Midbrain (tissue), 1 donor: ENCODE measurements at places on chromosomes 12 and 14.

DNA sequence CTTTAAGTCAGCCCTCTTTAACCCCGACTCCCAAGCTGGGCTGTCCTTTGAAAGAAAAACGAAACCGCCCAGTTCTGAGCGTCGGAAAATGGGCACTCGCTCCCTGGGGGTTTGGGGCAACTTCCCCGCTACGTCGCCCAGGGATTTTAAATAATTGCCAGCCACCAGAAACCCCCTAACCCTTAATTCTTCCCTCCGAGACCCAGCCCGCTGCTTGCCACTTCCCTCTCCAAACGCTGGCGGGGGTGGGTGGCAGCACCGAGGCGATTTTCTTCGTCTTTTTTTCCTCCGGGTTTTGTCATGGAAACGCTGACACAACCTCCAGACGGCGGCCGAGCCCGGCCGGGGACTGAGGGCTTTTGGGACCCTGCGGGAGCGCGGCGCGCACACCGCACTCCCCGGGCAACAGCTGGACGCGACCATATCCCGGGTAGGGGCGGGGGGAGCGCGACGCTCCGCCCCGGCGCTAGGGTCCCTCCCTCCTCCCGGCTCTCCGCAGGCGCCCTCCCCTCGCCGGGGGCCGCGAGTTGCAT lies at the start of gene CHST11:
TSS of gene CHST11 (plus strand) at position 532 of the 533 bp plus-strand sequence.
- DNase-seq, result peak; percentile 90

GRCh38 chr14:41785696-41786095 lies 179.0 kb downstream of the LRFN5 start:
- DNase-seq, result no peak

DNA sequence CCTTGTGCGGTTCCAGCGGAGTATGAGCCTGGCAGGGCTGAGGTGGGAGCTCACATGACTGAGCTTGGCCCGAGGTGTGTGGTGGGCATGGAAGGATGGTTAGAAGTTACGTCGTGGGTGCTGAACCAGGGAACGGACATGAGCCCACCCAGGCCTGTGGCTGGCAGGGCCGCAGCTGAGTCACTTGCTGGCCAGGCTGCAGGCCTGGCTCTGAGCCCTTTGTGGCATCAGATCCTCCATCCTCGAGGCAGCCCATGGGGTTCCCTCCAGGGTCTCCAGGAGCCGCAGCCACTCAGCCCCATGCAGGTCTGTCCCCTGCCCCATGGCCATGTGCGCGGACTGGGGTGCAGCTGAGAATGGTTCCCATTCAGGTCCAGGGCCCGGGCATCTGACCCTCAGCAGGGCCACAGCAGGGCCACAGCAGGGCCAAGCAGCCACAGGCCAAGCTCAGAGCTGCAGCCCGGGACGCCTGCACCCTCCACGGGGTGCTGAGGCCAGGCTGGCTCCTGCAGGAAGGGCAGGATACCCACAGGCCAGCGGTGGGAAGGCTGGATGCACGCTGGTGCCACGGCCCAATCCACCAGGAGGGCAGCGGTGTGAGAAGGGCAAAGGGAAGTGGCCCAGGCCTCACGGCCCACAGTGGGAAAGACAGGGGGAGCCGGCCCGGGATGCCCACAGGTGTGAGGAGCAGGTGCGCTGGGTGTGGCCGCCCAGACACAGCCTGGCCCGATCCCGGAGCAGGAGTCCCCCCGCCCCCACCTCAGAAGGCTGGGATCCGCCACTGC lies 26.3 kb upstream of the ULK1 start:
- DNase-seq, result peak; percentile 1

- DNase-seq, result no peak
Observed at GRCh38 chr12:91100906-91101305, 10.4 kb downstream of the LUM start.

- peak; percentile 12 for DNase-seq
Observed at GRCh38 chr12:26845057-26845666, 12.2 kb upstream of the ITPR2 start.

DNA sequence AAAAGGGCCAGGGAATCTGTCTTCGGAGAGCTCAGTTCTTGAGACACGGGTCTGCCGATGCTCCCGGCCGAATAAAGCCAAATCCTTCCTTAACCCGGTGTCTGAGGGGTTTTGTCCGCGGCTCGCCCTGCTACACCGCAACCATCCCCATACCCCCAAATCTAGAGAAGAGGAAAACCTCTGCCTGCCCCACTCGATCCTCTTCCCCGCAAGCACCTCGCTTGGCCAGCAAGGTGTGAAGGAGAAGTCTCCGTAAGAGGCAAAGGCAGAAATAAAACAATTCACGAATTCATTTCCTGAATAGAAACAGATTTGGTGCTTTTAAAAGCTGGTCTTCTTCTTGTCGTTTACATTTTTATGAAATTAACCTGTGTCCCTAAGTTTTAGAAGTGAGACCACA lies 67.3 kb upstream of the GALNT9 start:
- no peak for DNase-seq

GRCh38 chr12:98355322-98355721 lies 160.1 kb upstream of the TMPO start:
- DNase-seq, result no peak

- no peak for DNase-seq
Observed at GRCh38 chr14:81471062-81471461, 62.6 kb downstream of the SEL1L start.

DNA sequence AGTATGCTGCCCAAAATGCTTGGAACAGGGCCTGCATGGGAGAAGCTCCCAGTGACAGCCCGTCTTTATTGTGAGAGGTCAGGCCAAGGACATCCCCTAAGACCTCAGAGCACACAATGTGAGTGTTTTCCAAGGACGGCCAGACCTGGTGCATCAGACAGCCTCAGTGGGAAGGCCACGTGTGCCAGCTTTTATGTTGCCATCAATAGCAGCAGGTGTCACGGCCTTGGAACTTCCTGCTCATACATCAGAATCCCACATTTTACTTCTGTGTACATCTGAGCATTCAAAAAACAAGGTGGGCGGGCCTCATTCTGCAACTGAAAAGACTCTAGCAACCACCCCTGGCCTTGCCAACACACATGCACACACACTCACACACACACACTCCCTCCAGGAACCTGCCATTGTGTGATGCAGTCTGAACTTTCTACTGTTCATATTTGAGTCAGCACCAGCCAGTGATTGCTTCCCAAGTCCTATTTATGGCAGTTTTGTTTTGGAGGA lies 753.1 kb upstream of the TBX3 start:
- no peak for DNase-seq

GRCh38 chr12:6213969-6214368 lies 13.8 kb downstream of the CD9 start:
- DNase-seq, result no peak

- DNase-seq, result no peak
Observed at GRCh38 chr12:49533331-49533730, 5.5 kb upstream of the KCNH3 start.

DNA sequence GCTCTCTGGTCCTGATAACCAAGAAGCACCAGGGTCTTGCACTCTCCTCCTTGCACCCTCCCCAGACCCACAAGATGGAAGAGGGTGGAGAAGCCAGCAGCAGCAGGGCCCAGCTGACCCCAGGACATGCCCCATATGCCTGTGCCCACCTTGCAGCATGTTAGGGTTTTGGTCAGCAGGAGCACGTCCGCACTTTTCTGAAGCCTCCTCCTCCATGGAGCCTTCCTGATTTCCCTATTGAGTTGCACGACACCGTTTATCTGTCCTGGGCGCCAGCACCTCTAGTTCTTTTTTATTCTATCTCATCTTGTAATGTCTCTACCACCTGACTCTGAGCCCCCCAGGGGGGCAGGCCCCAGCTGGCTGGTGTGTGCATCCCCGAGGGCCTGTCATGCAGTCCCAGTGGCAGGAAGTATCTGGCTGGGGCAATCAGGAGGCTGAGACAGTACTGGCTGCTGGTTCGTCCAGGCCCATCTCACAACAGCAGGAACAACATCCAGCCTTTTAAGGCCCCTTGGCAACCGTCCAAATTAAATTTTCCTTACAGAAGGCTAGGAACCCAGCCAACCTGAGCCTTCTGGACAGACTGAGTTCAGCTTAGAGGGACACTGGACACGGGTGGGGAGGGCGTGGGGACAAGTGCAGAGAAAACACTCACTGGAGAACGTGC lies 39.6 kb downstream of the CCDC85C start:
- DNase-seq, result peak; percentile 72

- DNase-seq, result peak; percentile 85
Observed at GRCh38 chr14:88189417-88190191, 133.5 kb downstream of the KCNK10 start.

DNA sequence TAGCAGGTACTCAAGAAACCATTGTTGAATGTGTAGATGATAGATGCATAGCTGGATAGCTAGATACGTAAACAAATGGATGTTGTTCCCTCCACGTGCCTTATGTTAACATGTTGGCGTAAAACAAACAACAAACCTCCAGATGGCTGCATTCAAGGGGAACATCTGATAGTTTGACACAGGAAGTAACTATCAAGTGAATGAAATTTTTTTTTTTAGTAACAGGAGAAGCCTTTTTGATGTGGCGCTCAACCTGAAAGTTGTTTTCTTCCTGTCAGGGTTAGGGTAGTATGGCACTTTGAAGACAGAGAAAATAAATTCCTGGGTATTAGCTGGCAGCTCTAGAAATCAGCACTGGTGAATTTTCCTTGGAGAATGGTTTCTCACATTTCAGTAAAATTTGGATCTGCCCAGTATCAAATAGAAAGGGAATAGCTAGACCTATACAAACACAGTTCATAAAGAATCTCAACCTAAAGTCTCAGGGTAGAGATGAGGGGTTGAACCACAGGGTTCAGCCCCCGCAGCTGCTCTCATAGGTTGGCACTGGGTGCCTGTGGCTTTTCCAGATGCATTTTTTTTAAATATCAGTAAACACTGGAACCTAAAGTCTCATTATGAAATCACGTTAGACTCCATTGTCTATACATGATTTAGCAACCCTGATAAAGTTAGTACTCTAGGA lies 18.8 kb upstream of the RAP1B start:
- no peak for DNase-seq

- no peak for DNase-seq
Observed at GRCh38 chr12:77745624-77746023, 85.1 kb upstream of the NAV3 start.

- DNase-seq, result no peak
Observed at GRCh38 chr14:105473033-105473676, 1.5 kb upstream of the CRIP2 start.

- DNase-seq, result no peak
Observed at GRCh38 chr12:27845187-27845586, 65.2 kb upstream of the MANSC4 start.

- DNase-seq, result no peak
Observed at GRCh38 chr12:107600581-107601144, 84.9 kb upstream of the PWP1 start.

DNA sequence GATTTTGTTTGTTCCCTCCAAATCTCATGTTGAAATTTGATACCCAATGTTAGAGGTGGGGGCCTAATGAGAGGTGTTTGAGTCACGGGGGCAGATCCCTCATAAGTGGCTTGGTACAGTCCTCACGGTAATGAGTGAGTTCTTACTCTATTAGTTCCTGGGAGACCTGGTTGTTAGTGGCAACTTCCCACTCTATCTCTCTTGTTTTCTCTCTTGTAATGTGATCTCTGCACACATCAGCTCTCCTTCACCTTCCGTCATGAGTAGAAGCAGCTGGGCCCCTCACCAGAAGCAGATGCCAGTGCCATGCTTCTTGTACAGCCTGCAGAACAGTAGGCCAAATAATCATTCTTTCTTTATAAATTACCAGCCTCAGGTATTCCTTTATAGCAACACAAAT lies 29.6 kb upstream of the KCNK10 start:
- DNase-seq, result no peak

GRCh38 chr14:22314183-22314820 lies 274.7 kb downstream of the DAD1 start:
- peak; percentile 81 for DNase-seq

DNA sequence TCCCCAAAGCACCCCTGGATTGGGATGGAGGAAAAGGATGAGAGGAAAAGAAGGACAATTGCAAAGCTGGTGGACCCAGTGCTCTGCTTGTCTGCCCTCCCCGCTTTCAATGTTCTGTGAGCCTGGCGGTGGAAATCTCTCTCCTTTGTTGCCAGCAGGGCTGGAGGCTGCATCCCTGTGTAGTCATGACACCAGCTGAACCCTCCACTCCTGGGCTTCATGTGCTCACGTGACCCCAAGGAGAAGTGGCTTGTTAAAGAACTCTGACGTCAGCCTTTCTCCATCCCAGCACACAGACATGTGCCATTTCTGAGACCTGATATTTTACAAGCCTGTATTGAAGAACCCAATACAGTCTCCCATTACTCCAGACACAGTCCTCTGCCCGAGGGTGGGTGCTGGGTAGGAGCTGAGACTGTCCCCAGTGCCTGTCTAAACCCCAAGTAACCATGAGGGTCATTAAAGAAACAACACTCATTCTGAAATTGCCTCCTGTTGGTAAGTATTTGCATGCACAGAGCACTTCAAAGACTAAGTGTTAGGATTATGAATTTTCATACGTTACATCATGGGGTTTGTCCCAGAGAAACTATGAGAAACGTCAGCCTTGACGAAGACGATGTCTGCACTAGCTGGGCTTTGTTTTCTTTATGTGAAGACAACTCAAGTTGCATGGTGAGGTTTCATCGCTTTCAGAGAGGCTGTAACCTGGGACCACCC lies 21.7 kb downstream of the GALNT16 start:
- no peak for DNase-seq

- no peak for DNase-seq
Observed at GRCh38 chr12:123050331-123050831, 69.9 kb downstream of the ARL6IP4 start.

GRCh38 chr12:12224240-12224940 lies 42.5 kb downstream of the LRP6 start:
- no peak for DNase-seq

- no peak for DNase-seq
Observed at GRCh38 chr12:45989287-45989686, 1.1 kb downstream of the SCAF11 start.

GRCh38 chr12:79227646-79228045 lies 363.1 kb downstream of the SYT1 start:
- no peak for DNase-seq

GRCh38 chr14:37197421-37198272 lies at the start of gene MIPOL1:
TSS of gene MIPOL1 (plus strand) at chr14:37197937. CDS start at chr14:37247889, 49,952 bp downstream.
- DNase-seq, result peak; percentile 82

DNA sequence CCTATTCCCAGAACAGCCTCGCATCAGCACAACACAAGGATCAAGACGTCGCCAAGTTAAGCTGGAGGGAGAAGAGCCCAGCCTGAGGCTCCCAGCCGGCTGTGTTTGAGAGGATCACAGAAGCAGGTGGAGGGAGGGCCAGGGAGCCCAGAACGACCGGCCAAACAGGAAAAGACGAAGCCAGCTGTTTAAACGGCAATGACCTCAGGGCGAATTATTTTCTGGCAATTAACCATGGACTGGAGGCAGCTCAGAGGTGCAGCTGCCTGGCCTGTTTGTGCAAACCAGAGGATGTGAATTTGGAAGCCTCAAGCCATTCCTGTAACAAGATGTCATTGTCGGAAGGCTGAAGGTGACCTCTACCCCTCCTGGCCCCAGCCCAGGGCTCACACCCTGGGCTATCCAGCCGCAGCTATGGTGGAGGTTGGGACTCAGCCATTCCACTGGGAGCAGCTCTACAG lies 175.8 kb upstream of the PRMT8 start:
- no peak for DNase-seq

GRCh38 chr12:108523365-108523764 lies 8.3 kb downstream of the FICD start:
- peak; percentile 23 for DNase-seq

GRCh38 chr14:84807673-84808072 lies 722.3 kb upstream of the FLRT2 start:
- DNase-seq, result no peak
